ENCODE measurements at places on chromosomes 7 and 10.

DNA sequence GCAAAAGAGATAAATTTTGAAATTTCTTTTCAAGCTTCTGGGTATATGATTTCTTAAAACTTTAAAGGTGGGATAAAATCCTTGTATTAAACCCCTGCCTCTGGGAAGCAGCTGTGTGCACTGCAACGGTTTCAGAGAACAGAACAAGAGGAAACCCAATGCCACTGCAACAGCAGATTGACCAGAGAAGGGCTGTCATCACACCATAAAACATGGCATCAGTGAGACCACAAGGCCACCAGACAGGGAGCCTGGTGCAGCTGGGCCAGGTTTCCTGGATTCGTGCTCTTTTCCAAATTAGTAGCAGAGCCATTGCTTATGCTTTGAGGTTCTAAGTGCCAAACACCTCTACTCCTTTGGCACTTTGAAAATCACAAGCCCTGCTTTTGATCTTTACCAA is 152.4 kb downstream of the PRPF18 start:
- no peak for DNase-seq

GRCh38 chr7:127654404-127655394 is 2.7 kb downstream of the SND1 start:
- no peak for DNase-seq

GRCh38 chr7:2403718-2404648 is 572 bp downstream of the CHST12 start:
- DNase-seq, result peak; percentile 78

DNA sequence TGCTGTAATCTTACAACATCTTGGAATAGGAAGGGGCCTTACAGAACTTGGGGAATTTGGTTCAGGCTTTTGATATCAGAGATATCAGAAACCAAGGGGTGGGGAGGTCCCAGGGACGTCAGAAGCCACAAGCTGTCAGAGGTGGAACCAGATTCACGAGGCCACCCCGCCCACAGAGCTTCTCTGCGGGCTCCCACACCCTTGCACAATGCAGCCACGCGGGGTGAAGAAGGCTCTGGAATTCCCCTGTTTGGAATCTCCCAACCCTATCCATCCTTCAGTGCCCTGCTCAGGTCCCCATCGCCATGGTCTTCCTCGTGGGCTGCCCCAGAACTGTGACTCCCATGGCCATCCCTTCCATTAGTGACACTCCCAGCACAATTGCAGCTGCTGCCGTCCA is 247.1 kb upstream of the SHH start:
- DNase-seq, result no peak

GRCh38 chr10:52056291-52056690 is 257.8 kb upstream of the DKK1 start:
- no peak for DNase-seq

GRCh38 chr10:32059472-32059871 is 3.2 kb upstream of the KIF5B start:
- no peak for DNase-seq

- DNase-seq, result no peak
Measured at GRCh38 chr7:102830197-102830596, 81.4 kb downstream of the FAM185A start.

DNA sequence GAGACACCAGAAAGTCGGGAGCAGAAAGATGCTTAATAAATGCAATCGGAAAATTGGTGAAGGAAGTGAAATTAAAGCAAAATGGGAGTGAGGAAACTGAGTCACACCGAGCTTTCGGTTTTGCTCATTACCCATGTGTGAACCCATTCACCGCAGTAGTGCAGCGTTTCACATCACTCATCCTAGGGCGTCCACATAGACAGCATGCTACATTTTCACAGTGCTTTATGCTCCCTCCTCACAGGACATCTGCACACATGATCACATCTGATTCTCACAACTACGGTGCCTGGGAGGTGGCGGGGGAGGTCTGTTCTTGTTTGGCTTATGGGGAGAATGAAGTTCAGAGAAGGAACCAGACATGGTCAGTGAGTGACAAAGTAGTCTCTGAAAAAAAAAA is 36.6 kb upstream of the ATP6V0A4 start:
- no peak for DNase-seq

GRCh38 chr7:45920502-45921380 is at the start of gene IGFBP3:
Gene IGFBP3 (minus strand): TSS chr7:45921272. CDS start chr7:45921140, 132 bp downstream.
- peak; percentile 88 for DNase-seq

- DNase-seq, result no peak
Measured at GRCh38 chr10:24488631-24489030, 235.1 kb downstream of the ARHGAP21 start.

DNA sequence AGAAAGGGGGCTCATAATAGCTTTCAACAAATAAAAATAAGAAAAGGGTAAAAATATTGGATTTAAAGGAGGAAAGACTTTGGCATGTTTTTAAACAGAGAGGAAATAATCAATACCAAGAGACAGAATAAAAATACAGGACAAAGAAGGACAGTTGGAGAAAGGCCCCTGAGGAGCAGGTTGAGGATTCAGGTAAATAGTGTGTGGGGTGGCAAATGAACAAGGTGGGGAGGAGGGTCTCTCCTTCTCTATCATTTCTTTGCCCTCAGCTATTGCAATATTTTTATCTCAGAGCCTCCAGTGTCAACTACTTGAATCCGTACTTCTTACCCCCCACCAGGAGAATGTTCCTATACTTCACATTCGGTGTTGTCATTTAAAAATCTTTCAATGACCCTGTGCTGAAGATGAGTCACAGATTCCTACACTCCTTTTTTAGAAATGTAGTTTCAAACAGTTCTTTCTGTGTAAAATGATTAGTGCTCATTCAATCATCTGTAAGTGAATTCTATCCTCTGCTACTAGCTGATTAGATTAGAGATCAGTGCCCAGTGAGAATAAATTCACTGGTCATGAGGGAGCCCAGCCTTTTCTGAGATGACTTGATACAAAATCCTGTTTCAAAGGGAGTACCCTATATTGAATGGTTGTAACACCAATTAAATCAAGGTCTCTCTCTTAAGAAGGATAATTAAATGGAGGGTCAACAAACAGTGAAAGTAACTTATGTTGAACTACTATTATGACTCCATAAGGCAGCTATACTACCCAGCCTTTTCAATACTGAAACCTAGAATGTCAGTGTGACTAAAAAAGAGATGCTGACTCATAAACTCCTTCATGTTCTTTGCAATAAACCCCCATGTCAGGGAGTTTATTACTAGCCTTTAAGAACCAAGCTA is 50.4 kb upstream of the WNT16 start:
- DNase-seq, result peak; percentile 26

GRCh38 chr7:16646472-16647072 is 591 bp downstream of the BZW2 start:
- DNase-seq, result no peak

DNA sequence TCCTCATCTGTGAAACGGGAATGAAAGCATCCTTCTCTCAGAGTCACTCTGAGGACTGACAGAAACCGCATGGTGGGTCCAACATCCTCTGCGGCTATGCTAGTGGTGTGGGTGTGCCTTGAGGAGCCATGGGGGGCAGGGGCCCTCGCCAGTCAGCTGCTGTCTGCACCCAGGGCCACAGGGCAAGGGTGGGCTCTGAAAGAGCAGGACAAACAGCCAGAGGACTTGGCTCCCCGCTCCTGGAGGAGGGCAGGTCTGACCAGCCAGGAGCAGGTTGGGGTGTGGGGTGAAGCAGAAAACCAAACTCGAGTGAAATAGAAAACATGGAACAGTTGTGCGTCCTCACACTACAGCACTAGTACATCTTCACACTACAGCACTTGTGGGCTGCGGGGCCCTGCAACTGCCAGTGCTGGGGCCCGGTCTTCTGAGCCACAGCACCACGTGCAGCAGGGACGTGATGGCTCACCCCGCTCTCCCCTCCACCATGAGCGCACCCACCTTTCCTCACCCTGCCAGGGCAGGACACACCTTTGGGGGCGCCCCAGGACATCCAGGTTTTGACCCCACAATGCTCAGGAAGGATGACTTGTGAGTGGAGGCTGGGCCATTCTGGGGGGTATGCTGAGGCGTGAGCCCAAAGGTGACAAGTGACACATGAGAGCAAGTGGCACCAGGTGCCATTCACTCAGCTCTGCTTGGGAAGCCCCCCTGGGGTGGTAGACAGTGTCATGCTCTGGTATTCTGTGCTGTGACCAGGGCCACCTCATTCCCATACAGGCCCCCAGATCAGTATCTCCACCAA is 96.1 kb upstream of the RET start:
- no peak for DNase-seq

Data from NCI-H1417 (cell line).